Stimulated activated CD8-positive, alpha-beta memory T cell treated with anti-CD3 and anti-CD28 coated beads, Interleukin-7, amount 100 ng/mL, for 4 hours (primary cell): ENCODE measurements at places on chromosomes 16 and 17.

DNA sequence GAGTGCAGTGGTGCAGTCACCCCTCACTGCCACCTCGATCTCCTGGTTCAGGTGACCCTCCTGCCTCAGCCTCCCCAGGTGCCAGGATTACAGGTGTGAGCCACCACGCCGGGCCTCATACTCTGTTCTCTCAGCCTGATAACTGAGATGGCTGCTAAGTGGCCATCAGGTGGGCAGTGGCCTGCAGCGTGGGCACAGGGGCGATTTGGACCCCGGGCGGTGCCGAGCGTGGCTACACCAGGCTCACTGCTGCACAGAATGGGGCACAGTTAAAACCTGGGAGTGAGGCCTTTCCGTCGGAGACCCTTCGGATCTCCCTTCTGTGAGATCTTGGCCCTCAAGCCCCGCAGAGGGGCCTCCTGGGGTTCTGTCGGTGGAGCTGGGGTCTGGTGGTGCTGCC lies 11.5 kb downstream of the CACNA1H start:
- no peak for DNase-seq

DNA sequence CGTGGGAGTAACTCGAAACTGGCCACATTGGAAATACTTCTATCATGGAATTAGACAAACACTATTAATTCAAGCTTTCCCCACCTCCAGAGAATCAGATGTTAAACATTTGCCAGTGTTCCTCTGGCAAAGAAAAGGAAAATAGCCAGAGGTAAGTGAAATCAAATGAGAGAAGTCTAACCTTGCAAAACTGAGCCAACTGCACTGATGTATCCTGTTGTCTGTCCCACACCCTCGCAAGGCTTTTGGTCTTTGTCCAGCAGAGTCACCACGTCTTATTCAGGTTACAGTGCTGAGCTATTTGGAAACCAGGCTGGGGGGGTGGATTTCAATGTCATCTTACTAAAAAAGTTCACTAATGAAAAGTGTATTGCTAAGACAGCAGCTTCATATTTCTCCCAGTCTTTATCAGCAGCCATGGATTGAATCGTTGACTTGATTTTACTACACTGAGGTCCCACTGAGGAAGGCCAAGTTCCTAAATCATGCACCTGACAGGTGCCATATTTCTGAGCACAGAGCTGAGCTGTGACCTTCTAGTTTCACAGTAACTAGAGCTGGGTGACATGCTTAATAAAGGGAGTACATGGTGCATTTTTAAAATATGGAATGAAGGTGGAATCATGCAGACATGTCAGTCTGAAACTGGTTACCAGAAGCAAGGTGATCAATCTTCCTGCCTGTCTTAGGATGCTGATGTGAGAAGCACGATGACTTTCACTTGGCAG lies 85.2 kb upstream of the HSBP1 start:
- no peak for DNase-seq

GRCh38 chr17:62867303-62867702 lies 59.2 kb upstream of the MARCHF10 start:
- DNase-seq, result no peak

- DNase-seq, result no peak
These were observed 29.7 kb upstream of the PEMT start for GRCh38 chr17:17621254-17621653.

DNA sequence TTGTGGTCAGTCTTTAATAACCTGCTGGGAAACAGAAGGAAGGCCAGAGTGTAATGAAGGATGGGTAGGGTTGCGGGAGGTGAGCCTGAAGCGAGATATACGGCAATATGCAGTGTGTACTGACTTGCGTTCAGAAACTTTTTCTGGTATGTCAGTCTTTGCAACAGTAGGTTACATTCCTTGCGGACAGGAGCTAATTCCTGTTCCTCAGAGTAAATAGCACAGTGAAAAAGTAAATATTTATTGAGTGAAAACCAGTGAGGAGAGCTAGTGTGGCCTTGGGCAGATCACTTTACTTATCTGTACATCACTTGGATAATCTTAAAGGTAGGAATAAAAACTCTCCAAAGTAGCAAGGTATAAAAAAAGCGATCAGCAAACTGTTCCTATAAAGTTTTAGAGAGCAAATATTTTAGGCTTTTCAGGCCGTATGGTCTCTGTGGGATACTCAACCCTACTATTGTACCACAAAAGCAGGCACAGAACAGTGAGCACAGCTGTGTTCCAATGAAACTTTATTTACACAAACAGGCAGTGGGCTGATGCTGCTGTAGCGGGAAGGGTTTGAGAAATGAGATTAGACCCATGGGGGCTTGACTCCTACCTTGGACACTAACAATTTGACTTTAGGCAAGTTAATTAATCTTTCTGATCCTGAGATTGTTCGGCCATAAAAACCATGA lies 348.0 kb downstream of the UTP18 start:
- DNase-seq, result no peak

- no peak for DNase-seq
These were observed 143.8 kb downstream of the CPPED1 start for GRCh38 chr16:12659871-12660270.

DNA sequence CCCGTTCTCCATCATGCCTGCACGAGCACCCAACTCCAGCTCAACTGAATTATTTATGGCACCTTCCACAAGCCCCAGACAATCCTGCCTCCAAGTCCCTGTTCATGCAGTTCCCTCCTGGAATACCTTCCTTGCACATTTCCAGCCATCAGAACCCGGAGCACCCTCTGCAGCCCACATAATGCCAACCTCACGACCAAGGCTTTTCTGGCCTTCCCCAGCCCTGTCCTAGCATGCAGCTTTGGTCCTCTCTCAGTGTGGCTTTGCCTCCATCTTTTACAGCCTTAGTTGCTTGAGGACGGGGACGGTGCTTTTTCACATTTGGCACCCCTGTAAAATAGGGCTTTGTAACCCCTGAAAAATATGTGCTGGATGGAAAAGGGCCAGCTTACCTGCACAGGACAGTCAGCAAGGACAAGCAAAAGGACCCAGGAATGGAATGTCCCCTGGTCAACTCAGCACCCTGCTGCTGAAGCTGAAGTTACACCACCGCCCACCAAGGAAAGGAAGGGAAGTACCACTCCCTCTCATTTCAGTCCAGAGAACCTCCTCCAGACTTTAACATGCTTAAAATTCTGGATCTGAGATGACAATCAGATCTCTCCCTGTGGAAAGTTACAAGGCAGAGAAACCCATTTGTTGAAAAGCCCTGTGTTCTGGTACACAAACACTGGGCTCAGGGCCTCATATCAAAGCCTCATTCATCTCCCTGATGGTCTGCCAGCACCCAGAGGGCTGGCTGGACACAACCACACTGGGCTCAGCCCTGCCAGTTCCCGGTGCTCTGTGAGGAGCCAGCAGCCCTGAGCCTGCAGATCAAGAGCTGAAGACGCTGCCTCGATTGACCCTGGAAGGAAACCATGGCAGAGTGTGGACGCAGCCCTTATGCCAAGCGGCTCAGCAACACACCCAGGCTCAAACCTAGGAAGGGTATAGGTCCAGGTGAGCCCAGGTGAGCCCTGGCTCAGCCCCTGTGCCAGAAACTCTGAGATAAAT lies 2.9 kb downstream of the SLC39A11 start:
- DNase-seq, result no peak

DNA sequence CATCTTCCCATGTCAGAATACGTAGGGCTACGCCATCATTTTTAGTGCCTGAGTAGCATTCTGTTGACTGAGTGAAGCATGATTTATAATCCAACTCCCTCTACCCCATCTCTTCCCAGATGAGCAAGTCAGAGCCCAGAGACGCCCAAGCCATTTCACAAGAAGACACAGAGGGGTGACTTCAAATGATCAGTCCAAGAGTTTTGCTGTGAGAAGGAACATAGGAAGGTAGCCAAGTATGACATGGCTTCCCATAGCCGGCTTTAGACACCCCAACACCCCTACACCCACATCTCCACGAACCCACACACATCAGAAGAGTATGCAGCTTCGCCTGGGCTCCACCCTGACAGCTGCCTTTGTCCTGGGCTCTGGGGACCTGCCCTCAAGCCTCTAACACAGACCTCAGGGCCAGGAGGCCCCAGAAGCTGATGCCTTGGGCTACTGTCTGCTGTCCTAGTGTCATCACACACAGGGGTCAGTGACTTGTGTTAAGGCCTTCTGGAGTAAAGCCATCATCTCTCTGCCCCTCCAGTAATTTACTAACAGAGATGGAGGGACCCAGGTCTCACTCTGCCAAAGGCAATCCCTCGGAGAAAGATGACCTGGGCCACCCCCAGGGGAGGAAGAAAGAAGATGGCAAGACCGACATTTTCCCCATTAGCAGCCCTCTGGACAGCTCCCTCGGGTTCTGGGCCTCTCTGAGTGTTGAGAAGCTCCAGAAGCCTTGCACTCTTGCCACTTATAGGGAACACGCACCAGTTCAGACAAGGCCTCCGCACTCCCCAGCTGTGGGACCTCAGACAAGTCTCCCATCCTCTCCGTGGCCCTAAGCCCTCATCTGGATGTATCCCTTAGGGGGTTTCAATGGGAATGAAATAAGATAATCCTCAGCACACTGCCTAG lies 38.7 kb upstream of the MRPS23 start:
- DNase-seq, result no peak

DNA sequence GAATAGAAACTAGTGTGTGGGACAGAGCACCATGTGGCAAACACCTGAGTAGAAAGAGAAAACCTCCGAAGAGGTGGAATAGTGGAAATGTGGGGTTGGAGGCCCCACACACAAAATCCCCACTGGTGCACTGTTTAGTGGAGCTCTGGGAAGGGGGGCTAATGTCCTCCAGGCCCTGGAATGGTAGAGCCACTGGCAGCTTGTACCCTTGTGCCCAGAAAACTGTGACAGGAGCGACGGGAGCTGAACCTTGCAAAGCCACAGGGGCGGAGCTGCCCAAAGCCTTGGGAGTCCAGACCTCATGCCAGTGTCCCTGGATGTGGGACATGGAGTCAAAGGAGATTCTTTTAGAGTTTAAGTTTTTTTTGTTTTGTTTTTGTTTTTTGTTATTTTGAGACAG lies 50.6 kb downstream of the RNF112 start:
- no peak for DNase-seq

DNA sequence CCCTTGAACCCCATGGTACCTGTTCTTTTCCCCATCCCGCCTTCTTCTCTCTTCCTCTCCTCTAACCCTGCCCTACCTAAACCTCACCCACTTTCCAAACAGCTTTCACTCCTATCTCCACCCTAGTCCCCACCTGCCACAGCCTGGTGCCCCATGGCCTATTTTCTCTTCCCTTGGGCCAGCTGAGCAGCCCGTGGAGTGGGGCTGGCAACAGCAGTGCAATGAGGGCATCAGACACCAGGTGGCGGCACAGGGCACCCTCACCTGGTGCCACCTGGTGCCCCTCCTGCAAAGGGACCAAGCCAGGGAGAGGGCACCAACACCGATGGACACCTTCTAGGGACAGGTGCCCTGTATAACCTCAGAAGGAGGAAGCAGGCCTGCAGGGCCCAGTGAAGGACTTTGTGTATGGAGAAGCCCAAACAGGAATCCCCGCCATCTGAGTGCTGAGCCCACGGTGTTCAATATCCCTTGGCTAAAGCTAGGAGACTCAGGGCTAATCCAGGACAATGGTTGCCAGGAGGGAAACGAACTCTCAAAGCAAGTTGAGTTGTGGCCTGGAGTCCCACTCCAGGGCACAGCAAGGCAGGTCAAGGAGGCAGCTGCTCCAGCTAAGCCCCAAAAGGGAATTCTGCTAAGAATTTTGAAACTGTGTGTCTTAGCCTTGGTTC lies 4.0 kb upstream of the ABCC3 start:
- DNase-seq, result peak; percentile 20

GRCh38 chr17:12599186-12599920 lies 66.3 kb upstream of the MYOCD start:
- no peak for DNase-seq

GRCh38 chr16:72419638-72420037 lies 247.7 kb upstream of the PMFBP1 start:
- DNase-seq, result no peak

DNA sequence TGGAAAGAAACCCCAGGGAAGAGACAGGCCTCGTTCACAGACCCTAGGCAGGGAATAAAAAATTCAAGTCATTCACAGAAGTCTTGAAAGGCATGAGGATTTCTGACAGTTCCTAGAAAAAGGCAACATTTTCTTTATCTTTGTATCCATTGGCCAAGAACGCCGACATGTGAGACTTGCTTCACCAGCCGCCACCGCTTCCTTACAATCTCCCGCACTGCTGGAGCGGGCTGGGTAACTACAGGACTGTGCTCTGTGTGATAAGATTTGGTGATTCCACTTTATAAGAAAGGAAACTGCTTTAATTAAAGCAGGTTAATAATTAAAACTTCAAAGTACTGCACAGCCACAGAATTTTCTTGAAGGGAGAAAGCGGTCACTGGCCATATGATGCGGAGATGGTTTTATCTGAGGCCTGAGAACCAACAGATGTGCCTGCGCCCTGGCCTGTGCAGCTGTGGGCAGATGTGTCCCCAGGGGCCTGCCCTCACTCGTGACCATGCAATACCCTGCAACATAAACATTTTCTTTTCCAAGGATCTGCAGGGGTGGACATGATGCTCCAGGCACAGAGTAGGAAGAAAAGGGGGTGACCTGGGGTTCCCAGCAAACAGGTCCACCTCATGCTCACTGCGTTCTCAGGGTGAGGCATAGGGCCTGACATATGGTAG lies 13.0 kb upstream of the LGALS3BP start:
- DNase-seq, result no peak

GRCh38 chr16:57133886-57134285 lies 41.5 kb downstream of the CPNE2 start:
- DNase-seq, result no peak

DNA sequence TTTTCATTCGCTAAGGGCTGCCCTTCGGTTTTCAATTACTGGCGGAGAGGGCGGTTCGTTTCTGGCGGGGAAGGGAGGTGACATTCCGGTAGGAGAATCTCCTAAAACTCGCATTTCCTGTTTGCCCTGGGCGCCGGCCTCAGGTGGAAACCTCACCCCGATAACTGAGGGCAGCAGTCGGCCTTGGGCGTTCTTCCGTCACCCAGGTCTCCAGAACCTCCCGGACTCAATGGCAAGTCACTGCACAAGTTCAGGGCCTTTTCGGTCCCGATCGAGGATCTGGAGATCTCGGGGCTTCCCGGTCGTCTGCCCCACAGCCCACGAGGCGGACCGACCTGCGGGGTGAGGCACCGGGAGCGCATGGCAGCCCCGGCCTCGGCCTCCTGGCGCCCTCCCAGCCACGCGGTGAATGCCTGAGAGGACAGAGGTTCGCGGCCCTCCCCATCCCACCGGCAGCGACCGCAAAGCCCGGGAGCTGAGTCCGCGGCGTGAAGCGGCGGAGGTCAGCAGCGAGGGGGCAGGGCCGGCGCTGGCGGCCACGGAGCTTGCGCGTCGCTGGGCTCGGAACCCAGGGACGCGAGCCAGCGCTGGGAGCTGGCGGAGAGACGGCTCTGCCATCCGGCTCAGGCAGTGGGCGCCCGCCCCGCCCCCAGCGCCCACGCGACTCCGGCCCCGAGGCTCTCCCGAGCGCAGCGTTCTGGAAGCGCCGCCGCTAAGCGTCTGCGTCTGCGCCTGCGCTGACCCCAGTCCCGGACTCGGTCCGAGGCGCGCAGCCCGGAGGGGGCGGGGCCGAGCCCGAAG lies 58.4 kb downstream of the SRL start:
- peak; percentile 66 for DNase-seq

DNA sequence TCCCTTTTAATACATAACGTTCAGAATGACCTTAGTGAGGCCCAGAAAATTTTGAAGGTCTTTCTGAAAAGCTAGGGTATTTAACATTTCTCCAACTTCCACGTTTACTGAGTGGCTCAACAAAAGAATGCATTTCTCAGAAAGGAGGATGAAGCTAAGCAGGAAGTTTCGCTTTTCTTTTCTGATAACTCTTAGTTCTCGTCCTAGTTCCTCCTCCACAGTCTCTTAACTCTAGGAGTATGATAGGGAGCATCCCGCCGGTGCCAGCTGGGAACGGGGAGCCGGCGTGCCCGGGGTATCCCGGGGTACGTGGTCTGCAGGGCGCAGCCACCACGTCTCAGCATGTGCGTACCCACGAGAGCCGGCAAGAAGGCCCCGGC lies 363 bp downstream of the KARS1 start:
- DNase-seq, result no peak

GRCh38 chr16:11398851-11399250 lies 53.6 kb downstream of the RMI2 start:
- no peak for DNase-seq
